Epithelial cell of proximal tubule (primary cell): ENCODE measurements at places on chromosomes 3 and 15. TPM values are rescaled to one million over a fixed set of nuclear protein-coding genes. Genes with fewer than 3 reads are reported as not detected.

DNA sequence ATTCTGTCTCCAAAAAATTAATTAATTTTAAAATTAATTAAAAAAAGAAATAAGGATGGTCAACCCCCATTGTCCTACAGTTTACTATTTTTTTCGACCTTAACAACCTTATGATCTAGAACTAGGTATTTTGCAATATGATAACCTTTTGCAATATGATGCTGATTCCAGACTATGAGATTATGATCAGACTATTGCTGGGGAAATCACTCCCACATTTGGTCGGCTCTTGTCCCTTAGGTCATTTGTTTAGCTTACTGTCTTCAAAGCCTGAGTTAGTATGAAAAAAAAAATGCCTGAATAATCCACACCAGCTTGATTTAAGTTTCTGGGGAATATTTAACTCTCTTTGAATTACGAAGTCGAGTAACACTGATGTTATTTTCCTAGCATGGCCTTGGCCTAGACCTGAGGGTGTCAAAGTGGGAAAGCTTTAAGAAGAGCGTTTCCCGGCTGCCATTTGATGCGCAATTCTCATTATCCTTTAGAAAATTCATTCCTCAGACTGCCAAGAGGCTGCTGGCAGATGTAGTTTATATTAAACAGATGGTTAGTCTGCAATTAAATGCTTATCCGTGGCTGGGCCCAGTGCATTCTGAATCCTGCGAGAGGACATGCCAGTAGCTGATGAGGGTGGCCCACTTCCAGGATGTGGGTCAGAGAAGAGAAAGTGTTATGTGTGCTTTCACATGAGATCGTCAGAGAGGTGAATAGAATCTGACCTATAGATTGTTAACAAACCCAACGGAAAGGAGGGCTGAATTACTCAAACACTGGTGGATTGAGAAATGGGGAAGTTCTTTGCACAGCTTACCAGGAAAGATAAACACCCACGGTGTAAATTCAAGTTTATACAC, 496.0 kb upstream of the THBS1 start:
- DNase-seq: peak; percentile 52

DNA sequence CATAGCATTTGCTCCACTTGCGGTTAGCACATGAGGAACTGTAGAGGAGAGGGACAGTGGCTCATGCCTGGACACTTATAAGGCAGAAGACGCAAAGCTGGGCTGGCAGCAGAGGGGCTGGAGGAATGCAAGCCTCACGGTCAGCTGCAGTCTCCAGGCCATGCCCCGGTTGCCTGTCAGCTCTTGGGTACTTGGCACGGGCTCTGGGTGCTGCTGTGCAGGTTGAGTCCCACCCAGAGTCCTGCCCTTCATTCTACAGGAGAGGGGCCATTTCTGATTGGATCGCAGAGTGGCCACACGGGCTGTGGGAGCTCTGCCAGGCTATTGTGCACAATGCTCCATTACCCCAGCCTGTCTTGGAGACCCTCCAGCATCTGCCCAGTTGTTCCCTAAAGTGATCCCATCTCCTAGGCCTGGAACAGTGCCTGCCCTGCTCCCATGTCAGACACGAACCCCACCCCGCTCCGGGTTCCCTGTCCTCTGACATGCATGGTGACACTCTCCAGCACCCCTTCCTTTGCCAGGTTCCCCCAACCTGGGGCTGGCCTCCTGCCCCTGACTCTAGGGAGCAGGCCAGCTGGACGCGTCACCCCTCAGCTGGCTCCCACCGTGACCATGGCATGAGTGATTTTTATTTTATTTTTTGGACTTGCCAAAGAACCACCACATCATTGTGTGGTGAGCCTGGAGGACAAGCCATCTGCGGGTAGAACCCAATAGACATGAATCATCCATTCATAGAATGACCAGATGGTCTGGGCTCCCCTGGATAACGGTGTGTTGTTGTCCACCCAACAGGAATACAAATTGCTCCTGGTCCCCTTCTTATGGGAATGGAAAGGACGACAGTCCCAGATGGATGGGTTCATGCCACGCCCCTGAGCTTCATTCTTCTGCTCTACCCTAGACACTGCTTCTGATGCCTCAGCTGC, 51.0 kb upstream of the KLF13 start:
- DNase-seq: no peak

GRCh38 chr15:35693886-35694285, 147.9 kb upstream of the DPH6 start:
- no peak for DNase-seq

- peak; percentile 85 for DNase-seq
Observed at GRCh38 chr15:59349680-59350420, 22.8 kb downstream of the MYO1E start.

RBMS3 gene
- total RNA-seq: 7.7 and 13.2 TPM in 2 replicates

DNA sequence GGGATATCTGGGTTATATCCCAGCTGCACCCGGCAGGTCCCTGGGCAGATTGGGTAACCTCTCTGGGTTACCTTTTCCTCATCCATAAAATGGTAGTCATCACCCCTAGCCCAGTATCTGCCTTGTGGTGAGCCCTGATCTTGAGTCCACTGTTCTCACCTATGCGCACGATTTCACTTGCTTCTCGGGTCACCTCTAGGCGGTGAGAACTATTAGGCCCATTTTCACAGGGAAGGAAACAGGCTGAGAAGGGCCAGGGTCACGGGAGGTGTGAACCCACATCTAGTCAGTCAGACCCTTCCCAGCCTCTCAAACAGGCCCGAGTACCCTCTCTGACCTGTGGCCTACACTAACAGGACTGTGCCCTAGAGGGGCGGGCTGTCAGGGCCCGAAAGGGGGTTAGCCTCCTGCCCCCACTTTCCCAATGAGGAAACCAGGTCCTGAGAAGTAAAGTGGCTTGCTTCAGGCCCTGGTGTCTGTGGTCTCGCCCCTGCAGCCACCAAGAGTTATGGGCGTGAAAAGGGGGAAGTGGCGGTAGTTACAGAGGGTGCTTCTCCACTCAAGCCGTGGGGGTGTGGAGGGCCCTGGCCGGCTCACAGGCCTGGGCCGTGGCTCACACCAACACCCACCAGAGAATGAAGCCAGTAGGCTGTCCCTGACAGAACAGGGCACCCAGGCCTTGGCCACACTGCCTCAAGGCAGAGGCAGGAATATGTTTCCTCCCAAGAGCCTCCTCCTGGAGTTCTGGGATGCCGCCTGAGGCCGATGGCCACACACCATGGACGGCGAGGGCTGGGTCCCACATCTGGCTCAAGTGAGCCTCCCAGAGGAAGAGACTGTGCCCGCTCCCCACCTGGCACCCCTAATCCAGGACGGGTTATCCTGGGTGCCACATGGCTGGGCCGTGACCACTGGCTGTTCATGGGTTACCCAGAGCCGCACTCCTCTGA, 19.5 kb downstream of the PSTPIP1 start:
- DNase-seq: no peak

DNA sequence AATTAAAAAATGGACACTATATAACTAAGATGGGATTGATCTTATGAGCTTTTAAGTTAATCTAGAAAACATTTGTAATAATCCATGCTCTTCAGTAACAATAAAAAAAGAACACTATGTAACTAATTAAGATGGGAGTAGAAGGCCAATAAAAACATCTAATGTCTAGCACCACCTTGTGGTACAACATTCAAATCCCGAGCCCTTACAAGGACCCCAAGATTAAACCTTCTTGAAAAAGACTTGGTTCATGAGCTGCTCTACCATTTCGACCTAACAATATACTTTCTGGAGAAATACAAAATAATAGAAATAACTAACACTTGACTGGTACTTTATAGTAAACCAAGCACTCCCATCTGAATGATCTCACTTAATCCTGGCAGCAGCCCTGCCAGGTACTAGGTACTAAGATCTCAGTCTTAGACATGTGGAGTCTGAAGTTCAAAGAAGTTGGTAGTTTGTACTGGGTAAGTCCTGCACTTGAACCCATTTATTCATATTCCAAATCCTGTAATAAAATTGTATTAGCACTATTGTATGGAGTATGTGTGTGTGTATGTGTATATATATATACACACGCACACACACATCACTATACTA, 21.8 kb downstream of the METTL6 start:
- no peak for DNase-seq

DNA sequence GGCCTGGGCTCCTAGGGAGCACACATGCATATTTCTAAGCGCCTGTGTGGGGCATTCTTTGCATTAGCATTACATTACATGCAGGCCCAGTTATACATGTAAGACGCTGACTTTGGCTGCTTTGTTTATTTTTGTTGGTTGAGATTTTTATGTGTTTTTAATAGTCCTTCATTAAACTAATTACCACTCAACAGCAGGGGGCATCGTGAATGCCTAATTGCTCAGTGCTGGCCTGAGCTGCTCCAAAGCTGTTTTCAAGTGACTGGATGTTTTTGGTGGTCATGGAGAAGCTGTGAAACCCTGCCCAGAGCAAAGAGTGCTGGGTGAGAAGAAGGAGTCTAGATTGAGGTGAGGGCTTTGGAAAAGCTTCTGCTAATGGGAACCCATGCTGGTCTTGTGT, 41.5 kb downstream of the GPD1L start:
- DNase-seq: no peak

DNA sequence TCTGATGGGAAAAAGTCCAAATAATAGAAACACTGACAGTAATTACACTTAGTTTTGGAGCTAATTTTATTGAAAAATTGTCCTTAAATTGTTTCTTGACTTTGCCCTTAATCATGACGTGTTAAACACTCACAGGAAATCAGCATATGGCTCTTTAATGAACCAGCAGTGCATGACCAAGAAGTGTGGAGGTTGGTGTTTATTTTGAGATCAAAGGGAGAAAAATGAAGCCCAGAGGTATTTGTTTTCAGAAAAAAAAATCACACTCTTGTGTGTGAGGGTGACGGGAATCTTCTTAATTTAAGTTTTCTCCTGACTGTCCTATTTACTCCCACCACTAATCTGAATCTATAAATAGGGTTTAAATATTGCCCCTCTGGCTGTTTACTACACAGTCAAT, 28.8 kb upstream of the SYNM start:
- DNase-seq: no peak

ALPK3 gene
- 24.7 and 30.8 TPM in 2 replicates for total RNA-seq

UTS2B gene
- total RNA-seq: 0.07 and 0.69 TPM in 2 replicates

DNA sequence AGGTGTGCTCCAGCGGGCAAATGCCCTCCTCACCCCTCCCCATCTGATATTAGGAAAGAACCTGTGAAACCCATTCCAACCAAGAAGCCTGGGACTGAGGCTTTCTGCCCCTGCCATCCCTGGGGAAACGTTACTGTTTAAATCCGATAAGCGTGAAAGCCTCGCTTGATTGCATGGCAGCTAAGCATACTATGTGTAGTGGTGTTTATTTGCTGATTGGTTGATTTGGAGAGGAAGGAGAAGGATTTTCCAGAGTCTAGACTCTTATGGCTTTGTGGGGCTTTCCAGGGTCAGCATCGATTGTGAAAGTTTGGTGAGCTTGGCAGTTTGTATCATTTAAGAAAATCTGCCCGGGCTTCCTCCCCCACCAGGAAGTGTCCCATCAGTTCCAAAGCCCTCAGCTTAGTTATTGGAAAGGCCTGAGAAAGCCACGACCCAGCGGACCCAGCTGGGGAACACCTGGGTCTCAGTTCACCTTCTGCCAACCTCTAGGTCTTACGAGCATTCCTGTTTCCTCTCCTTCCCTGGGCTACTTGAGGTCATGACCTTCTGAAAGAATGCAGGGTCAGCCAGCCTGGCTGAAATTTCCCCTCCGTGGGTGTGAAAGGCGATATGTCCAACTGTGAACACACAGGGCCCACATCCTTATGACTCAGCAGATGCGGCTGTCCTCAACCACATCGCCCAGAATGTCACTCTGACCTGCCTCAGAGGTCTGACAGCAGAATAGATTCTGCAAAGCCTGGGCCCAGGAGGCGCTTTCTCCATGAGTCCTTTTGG, 62.8 kb upstream of the HERC1 start:
- peak; percentile 44 for DNase-seq

- peak; percentile 9 for DNase-seq
Observed at GRCh38 chr3:135034291-135034768, 239.3 kb downstream of the EPHB1 start.

DNA sequence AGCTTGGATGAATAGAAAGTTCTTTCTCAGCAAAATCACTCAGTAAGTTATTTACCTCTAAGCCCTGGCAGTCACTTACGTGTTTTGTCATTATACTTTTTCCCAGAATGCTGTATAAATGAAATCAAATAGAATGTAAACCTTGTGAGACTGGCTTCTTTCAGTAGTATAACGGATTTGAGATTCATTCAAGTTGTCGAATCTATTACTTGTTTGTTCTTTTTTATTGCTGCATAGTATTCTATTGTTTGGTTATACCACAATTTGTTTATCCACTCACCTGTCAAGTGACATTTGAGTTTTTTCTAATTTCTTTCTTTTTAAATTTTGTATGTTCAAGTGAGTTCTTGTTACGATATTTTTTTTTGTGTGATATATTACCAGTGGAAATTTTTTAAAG, 381.6 kb downstream of the EDEM1 start:
- no peak for DNase-seq

DENND4A gene
- total RNA-seq: 5.2 and 9.9 TPM in 2 replicates

- DNase-seq: no peak
Observed at GRCh38 chr3:23575697-23576096, 230.1 kb upstream of the UBE2E1 start.

EEF1AKMT4 gene
- total RNA-seq: 6.2 and 6.6 TPM in 2 replicates

PSTPIP1 gene
- not detected in 2 replicates for total RNA-seq

BDH1 gene
- total RNA-seq: 7.2 and 20.8 TPM in 2 replicates

- DNase-seq: no peak
Observed at GRCh38 chr3:23911397-23911796, 5.4 kb downstream of the NKIRAS1 start.

DNA sequence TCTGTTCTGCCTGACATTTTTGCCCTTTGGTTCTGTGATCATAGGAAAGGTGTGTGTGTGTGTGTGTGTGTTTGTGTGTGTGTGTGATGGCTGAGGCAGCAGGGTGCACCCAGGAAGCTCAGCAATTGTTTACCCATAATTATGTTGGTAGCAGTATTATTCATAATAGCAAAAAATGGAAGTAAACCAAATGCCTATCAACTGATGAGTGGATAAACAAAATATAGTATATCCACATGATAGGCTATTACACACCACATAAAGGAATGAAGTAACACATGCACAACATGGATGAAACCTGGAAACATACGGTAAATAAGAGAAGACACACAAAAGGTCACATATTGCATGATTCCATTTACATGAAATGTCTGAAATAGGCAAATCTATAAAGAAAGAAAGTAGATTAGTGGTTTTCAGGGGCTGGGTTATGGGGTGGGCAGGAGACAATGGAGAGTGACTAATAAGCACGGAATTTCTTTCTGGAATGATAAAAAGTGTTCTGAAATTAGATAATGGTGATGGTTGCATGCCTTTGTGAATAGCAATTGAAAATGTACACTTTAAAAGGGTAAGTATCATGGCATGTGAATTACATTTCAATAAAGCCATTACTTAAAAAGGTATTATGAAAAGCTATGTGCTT, 167.2 kb downstream of the POLR2M start:
- DNase-seq: no peak

DNA sequence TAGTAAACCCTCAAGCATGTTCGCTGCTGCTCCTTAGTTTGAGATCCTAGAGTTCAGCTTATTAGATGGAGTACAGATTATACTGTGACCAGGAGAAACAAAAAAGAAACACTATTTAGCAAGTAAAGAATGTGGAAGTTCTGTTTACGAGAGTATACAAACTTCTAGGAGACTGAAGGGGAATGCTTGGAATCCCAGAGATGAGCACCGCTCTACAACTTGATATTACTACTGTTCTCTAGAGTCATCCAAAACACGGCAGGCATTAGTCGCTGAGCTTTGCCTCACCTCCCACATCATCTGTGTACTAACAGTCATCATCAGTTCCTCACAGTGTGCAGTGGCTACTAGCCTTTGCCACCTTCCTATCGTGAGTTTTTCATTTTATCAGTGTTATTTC, 121.4 kb upstream of the CHRM5 start:
- no peak for DNase-seq
